ENCODE measurements at places on chromosomes 11 and 22. TPM values are rescaled to one million over a fixed set of nuclear protein-coding genes. Genes with fewer than 3 reads are reported as not detected.

ABTB2 gene
- total RNA-seq: 10.5 TPM

HSPB2 gene
- 24.8 TPM for total RNA-seq

LTBP3 gene
- total RNA-seq: 280 TPM

GPHA2 gene
- total RNA-seq: not detected

DNA sequence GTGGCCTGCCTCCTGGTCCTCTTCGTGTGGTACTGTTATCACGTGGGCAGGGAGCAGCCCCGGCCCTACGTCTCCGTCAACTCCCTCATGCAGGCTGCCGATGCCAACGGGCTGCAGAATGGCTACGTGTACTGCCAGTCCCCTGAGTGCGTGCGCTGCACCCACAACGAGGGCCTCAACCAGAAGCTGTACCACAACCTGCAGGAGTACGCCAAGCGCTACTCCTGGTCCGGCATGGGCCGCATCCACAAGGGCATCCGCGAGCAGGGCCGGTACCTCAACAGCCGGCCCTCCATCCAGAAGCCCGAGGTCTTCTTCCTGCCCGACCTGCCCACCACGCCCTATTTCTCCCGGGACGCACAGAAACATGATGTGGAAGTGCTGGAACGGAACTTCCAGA lies 4.7 kb downstream of the ASPHD2 start:
- H3K4me3 ChIP-seq: no peak overlapping the region
- H3K36me3 ChIP-seq: no peaks in the 10 kb centered on the region
- no peaks in the 10 kb centered on the region for H3K27me3 ChIP-seq
- DNase-seq: no peak
- no peak overlapping the region for H3K27ac ChIP-seq
- H3K4me1 ChIP-seq: no peaks in the 10 kb centered on the region

GRCh38 chr22:23306438-23306921 lies 126.2 kb downstream of the BCR start:
- no peaks in the 10 kb centered on the region for H3K27me3 ChIP-seq
- H3K36me3 ChIP-seq: no peaks in the 10 kb centered on the region
- no peaks in the 10 kb centered on the region for H3K4me1 ChIP-seq
- peak overlapping the region; percentile 74 for H3K27ac ChIP-seq

GRCh38 chr11:79083352-79083751 lies 357.5 kb downstream of the TENM4 start:
- H3K4me3 ChIP-seq: no peak overlapping the region
- H3K36me3 ChIP-seq: no peaks in the 10 kb centered on the region
- H3K27me3 ChIP-seq: no peaks in the 10 kb centered on the region

- peaks cover 2% of the 10 kb centered on the region for H3K4me1 ChIP-seq
- peaks cover 4% of the 10 kb centered on the region for H3K36me3 ChIP-seq
- DNase-seq: no peak
- no peaks in the 10 kb centered on the region for H3K27me3 ChIP-seq
- no peak overlapping the region for H3K27ac ChIP-seq
- H3K4me3 ChIP-seq: no peak overlapping the region
Observed at GRCh38 chr11:65266210-65266609, 4.4 kb downstream of the POLA2 start.

DNA sequence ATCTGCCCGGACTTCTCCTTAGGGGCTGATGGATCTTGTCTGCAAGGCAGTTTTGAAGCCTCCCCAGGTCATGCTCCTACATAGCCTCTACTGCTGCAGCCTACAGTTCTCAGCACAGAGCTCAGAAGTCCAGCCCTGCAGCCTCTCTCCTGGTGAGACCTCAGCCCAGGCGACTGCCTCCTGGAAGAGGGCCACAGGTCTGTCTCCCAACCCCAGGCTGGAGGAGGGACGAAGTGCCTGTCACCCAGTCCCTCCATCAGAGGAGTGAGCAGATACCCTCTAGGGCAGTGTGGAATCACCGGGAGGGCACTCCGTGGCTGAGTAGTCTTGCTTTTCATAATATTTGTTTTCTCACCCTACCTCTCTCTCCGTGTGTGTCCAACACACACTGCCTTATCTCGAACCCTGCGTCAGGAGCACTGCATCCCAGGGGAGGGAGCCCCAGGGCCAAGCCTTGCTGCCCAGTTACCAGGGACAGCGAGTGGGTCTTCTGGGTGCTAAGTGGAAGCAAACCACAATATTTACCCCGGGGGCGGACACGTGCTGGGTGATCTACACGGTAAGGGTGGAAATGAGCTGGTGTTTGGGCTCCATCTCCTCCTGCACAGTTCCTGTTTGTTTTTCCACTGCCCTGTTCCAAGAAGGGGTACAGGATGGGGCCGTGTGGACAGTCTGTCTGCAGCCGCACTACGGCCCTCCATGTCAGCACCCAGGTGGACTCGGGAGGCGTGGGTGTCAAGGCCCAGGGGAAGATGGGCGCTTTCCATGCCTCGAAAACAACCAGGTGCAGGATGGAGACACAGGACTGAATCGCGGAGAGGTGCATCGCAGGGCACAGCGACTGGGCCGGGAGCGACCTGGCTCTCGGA lies 133.7 kb upstream of the HSD17B12 start:
- H3K27ac ChIP-seq: no peak overlapping the region
- H3K36me3 ChIP-seq: no peaks in the 10 kb centered on the region
- H3K4me1 ChIP-seq: no peaks in the 10 kb centered on the region
- no peak overlapping the region for H3K4me3 ChIP-seq

DNA sequence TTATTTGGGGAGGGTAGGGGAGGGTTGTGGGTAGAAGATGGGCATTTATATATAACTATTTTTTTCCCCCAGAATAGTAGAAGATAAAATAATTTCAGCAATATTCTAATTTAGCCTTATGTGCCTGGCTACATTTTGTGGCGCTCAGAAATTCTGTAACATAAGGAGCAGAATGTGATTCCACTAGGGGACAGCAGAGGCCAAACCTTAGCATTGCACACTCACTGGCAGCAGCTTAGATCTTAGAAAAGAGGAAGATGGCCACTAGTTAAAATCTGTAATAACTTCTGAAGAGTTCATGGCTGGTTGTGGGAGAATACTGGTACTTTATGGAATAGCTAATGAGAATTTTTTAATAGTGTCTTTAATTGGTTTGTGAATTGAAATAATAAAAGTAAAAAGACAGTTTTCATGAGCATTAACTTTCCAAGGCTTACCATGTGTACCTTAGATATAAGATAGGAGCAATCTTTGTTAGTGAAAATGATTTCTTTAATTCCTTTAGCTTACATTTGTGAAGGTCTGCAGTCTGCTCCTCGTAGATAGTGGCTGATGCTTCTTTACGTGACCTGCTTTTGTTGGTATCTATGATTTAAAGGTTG lies 33.1 kb downstream of the DDX10 start:
- no peaks in the 10 kb centered on the region for H3K36me3 ChIP-seq
- H3K27me3 ChIP-seq: no peaks in the 10 kb centered on the region
- H3K27ac ChIP-seq: no peak overlapping the region
- no peak overlapping the region for H3K4me3 ChIP-seq

- H3K36me3 ChIP-seq: no peaks in the 10 kb centered on the region
- H3K27me3 ChIP-seq: no peaks in the 10 kb centered on the region
- no peaks in the 10 kb centered on the region for H3K4me1 ChIP-seq
- no peak within 1 kb of the TSS for H3K27ac ChIP-seq
Observed at GRCh38 chr11:3165152-3165705, at the start of gene OSBPL5. Gene OSBPL5 (minus strand): TSS chr11:3165310. CDS start chr11:3129148, 36,162 bp downstream.

GRCh38 chr11:3989276-3989920 lies 105.2 kb upstream of the RRM1 start:
- no peak overlapping the region for H3K4me3 ChIP-seq
- H3K27me3 ChIP-seq: no peaks in the 10 kb centered on the region
- H3K4me1 ChIP-seq: no peaks in the 10 kb centered on the region
- H3K36me3 ChIP-seq: no peaks in the 10 kb centered on the region

DNA sequence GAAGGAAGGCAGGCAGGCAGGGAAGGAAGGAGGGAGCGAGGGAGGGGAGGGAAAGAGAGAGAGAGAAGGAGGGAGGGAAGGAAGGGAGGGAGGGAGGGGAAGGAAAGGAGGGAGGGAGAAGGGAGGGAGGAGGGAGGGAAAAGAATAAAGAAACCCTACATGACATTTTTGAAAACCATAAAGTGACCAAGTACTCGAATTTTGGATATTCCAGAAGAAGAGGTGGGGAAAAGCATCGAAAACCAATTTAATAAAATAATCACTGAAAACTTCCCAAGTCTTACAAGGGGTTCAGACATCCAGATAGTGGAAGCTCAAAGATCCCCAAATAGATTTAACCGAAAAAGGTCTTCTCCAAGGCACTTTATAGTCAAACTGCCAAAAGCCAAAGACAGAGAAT lies 11.7 kb downstream of the GDPD4 start:
- no peak overlapping the region for H3K4me3 ChIP-seq
- no peak overlapping the region for H3K27ac ChIP-seq
- no peak for DNase-seq
- H3K27me3 ChIP-seq: no peaks in the 10 kb centered on the region
- H3K36me3 ChIP-seq: no peaks in the 10 kb centered on the region

Data from aorta (tissue), 5 donors.